ENCODE measurements at places on chromosomes 2 and 18.

DNA sequence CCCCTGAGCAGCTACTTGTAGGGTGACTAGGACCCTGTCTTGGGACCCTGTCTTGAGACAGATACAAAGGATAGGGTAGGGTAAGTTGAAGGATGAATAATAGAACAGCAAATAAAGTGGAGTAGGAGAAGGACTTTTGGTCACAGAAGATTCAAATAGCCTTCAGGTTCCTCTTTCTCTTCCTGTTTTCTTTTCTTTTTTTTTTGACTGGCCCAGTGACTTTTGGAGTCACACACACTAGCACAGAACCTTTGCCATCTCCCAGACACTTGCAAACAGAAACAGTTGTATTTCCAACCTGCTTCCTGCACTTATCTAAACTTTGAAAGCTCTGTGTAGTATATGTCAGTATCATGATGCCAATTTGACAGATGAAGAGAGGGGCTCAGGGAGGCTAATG lies 108.2 kb downstream of the TDRD15 start:
- DNase-seq: no peak

GRCh38 chr18:7755753-7756475 lies 188.8 kb downstream of the PTPRM start:
- DNase-seq: no peak

DNA sequence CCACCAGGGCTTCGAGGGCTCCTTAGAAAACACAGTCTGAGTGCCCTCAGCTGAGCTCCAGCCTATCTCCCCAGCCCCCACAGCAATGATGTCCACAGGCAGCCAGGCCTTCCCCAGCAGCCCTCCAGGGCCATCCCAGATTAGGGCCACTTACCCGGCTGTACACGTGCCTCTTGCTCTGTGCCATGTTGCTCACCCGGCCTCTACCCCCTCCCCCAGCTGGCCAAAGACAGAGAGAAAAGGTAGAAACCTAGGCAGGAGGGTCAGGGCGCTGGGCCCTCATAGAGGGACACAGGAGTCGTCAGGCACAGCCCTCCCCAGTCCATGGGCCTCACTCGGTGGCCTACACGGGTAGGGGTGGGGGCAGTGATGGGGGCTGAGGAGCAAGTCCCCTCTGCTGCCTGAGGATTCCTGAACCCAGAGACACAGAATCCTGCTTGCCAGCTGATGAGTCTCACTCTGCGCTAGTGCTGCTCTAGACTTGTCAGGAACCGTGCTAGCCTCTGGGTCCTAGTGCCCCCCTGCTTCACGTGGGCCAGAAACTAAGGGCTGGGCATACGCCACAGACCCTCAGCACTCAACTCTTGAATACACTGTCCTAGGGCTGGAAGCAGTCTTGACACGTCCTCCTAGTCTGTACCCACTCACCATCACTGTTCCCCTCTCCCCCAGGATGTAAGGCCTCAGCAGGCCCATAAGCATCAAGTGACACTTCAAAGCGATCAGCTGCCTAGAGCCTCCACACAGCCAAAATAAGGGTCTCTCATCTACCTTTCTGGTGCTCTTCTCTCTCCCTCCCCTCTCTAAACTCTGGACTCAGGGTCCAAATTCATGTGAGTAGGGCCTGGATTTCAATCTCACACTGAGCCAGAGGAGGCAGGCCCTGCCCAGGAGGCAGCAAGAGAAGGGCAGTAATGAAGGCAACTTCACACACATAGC lies at the start of gene DCTN1:
Gene DCTN1 (minus strand): TSS at position 461 of the 939 bp plus-strand sequence. CDS start 274 bp downstream, at position 187.
- DNase-seq: no peak

DNA sequence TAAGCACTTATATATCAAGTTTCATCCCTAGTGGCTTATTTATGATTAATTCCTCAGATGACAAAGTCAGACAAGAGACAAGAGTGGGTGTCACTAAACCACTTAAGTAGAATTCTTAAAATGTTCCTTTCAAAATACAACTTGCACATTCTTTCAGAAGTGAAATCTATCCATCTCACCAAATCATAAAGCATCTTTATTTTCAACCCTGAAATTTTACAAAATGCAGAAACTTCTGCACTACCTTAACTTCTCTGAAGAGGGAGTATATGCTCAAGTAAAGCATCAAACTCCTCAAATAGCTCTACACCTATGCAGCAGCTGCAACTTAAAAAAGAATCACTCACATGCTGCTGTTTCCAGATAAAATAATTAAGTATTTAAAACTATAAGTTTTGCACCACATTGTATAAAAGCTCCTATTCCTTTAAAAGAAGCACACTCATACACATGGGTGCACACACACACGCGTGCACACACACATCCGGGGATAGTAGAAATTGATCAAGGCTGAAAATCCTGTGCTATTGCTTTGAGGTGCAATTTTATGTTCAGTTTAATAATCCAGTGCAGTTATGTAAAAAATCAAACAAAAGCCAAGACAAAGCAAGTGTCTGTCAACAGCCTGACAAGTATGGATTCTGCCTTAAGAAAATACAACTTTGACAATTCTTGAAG lies 244.5 kb downstream of the TCF4 start:
- DNase-seq: no peak

- DNase-seq: no peak
Measured at GRCh38 chr18:8603663-8604520, 5.3 kb upstream of the RAB12 start.

DNA sequence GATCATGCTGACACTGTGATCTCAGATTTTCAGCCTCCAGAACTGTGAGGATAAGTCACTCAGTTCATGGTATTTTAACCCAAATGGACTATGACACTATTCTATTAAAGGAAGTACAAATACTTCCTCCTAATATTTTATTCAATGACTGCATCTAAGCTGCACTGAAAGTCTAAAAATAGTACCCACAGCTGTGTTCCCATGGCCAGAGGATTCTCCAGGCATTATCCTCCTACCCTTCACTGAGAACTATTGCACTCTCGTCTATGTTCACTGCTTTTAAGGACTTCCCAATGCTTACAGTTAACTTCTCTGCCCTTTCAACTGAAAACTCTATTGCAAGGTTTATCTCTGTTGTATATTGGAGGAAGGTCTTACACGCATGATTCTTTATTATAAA lies 15.2 kb downstream of the LRATD1 start:
- DNase-seq: no peak

DNA sequence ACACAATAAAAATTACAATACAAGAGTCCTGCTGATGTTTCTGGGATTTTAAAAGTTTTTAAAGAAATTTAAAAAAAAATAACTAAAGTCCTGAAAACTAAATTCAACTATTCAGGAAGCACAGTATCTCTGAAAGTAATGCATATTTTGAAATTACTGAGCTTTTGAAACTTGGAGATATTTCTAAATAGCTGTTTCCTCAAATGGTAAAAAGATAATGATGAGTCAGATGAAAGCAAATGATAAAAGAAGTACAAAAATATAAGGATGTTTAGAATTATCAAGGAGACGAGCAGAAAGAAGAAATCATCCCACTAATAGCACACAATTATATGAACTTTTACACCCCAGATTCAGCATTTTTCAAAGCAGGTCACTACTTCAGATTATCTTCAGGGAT lies 90.2 kb upstream of the SLC25A52 start:
- DNase-seq: no peak

DNA sequence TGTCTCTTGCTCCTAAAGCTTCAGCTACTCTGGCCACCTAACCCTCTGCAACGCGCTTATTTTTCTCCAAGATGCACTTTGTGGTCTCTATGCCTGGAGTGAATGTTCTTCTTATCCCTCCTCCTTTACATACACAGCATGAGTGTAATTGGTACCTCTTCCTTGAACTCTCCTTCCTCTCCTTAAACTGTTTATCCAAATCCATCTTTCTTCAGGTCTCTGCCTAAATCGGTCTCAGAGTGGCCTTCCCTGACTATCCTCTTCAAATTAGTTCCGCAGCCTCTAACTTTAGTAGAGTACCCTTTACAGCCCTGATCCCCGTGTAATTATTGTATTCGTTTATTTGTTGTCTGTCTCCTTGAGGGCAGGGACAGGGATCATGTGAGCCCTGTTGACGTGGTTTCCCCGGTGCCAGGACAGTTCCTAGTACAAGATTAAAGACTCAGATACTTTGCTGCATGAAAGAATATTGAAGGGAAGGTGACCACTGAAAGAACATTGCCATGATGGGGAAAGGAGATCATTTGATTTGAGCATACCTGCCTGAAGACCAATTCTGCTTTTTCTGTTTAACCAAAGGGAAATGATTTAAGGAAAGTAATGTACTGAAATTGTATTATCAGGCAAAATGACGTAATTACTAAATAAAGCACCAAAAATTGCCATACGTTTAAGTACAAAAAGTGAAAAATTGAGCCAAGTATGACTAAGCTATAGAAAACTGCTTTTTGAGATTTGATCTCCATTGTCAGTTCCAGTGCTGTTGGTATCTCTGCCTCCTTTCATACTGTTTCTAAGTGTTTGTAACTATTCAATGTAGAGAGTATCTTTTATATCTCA lies 1.2 kb downstream of the CNOT9 start:
- peak; percentile 85 for DNase-seq

DNA sequence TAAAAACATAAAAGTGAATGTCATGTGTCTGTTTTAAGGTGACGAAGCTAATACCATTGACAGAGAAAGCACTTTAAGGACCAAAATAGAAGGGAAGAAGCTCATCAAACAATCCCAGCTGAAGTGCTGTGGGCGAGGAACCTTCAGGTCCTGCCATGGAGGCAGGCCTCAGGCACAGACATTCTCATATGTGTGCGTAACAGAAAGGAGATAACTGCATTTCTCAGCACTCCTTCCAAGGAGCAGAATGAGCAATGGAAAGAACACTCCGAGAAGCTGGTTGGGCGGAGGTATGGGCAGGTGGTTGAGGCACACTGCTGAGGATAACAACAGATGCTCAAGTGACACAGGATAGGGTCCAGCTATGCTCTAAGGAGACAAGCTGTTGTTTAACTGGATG lies 42.4 kb downstream of the PKDCC start:
- DNase-seq: no peak

GRCh38 chr2:132252191-132252893 lies 90.6 kb upstream of the ANKRD30BL start:
- no peak for DNase-seq

DNA sequence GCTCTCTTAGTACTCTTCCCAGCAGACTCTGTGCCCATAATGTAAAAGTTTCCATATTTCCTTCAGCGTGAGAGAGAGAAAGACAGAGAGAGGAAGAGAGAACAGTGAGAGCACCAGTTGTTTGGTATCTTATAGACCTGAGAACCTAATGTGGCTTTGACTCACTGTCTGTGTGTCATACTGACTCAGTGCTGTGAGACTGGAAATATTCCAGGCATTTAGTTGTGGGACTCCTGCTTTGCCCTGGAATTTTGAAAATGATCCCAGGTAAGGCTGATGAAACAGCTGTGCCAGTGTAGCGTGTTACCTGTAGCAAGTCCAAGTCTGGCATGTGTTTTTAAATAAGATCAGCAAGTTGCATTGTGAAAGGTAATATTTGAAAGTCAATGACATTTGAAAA lies 87.9 kb upstream of the KCNH7 start:
- peak; percentile 20 for DNase-seq

DNA sequence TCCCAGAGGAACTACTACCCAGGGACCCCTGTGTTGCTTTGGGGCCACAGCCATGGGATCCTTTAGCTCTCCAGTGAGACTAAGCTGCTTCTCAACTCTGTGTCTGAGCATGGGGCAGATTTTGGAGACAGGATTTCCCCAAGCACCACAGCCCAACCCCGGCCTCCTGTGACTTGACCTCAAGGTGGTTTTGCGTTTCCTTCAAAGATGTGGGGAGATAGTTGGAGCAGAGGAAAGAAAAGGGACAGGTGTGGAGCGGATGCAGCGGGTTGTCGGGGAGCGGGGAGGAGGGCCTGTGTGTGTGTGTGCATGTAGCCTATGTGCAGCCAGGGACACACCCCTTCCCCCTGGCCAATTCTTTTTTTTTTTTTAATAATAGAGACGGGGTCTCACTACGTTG lies 10.2 kb downstream of the ARID5A start:
- no peak for DNase-seq

GRCh38 chr2:2579814-2580213 lies 248.7 kb upstream of the MYT1L start:
- no peak for DNase-seq
